ENCODE measurements at places on chromosomes 5 and 9.
A peak's percentile ranks its signal among the peaks of the same experiment; 100 is the strongest.

- no peak for DNase-seq
Observed at GRCh38 chr5:10518347-10518746, 45.5 kb upstream of the ANKRD33B start.

GRCh38 chr5:65307931-65308330, 173.8 kb downstream of the ADAMTS6 start:
- no peak for DNase-seq

DNA sequence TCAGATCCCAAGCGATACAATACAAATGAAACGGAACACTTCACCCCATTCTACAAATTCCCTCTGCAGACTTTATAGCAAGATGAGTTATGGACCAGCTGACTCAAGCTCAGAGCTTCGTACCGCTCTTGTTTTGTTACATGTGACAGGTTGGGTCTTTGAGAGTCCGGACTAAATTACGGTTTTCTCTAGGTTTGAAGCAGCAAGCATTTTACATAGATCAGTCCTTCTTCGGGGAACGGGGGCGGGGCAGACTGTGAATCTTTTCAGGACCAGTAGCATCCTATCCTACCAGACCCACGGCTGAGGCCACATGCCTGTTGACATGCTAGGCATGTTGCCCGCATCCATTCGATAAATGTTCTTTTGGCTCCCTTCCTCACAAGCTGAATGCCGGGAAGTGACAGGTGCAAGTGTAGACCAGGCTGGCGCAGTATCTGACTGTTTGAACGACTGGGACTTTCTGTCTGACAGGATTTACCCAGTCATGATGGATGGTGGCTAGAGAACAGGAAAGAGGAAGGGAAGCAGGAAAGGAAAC, 811.0 kb upstream of the GRAMD2B start:
- no peak for DNase-seq

DNA sequence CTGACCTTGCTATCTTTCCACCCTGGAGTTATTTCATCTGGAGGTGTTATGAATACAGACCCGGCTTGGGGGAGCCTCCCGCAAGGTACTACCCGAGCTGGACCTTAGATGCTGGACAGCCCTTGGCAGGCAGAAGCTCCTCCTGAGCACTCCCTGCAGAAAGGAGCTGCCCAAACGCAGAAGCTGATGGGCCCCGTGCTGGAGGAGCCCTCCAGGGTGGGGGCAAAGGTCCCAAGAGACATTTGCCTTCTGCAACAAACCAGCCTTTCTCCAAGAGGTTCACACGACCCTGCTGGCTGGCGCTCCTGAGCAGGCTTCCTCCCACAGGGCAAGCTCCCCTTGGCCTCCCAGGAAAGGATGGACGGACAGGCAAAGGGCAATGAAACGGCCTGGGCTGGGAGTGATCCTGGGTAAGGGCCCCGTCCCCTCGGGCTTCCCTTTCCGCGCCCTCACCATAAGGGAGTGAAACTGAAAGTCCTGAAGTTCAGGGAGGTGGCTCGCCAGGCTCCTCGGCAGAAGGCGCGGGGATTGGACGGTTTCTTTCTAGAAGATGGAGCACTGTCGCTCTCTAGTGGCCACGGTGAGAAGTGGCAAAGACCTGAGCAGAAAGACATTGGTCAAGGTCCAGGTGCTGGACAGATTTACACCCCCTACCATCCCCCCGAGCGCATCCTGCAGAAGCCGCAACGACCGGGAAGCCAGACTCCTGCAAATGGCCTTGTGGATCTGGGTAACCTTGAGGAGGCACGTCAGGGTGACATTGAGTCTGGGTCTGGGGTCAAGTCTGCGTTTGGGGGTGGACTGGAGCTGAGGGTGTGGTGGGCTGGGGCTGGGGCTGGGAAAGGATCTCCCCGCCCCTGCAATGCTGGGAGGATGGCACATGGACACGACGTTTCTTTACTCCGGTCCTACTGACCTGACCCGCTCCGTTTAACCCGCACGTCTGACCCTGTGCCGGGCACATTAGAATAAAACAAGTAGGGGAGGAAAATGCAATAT, 56.4 kb downstream of the NEURL1B start:
- DNase-seq: peak; percentile 61

- no peak for DNase-seq
Observed at GRCh38 chr5:24714746-24715145, 70.0 kb upstream of the CDH10 start.

DNA sequence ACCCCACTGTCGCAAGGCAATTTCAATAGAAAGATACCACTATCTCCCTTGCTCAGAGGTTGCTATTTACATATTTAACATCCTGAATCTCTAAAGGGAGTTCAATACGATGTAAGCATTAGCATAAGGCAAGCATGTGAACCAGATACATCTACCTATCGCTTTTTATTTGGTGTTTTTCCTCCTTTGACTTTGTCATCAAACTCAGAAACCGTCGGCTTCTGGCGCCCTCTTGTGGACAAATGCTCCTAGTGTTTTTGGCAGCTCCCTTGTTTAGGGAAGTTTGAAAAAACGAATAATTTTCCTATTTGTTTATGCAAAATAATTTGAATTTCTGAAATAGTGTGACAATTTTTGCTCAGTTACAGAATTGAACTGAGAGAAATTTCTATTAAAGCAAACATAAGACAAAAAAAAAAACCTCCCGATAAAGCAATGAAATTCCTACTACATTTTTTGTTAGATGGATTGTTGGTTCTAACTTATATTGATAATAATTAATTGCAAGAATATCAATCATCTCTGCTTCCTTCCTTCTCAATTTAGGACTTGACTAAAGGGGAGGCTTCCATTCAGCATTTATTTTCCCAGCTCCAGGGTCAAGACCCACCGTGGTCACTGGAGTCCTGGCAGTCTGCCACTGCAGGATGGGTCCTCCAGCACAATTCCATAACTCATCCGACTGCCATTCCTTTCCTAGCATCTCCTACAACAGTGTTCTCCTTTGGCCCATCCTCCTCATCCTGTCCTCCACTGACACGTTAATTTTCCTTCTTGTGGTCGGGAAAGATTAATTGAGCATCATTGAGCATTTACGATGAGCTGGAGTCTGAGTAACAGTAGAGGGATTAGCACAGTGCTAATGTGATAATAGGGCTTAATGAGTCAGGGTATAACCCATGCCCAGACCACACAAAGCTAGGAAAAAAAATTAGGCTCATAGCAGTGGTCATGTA, 131.8 kb upstream of the CHD1 start:
- DNase-seq: peak; percentile 21

DNA sequence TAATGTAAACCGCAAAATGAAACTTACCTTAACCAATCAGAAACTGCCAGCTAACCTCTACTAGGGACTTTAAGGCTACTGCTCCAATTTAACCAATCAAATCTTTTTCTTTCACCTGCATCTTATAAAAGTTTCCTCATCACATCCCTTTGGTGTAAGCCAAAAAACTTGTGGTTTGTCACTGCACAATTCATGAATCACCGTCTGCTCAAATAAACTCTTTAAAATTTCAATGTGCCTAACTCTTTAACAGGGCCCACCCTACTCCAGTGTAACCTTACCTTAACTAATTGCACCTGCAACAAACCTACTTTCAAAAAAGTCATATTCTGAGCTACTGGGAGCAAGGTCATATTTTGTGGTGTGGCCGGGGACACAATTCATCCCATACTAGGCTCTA, 172.2 kb upstream of the GRAMD2B start:
- DNase-seq: no peak

GRCh38 chr9:16832101-16832500, 38.4 kb downstream of the BNC2 start:
- DNase-seq: no peak

- DNase-seq: no peak
Observed at GRCh38 chr9:122225312-122226141, 3.2 kb downstream of the LHX6 start.

DNA sequence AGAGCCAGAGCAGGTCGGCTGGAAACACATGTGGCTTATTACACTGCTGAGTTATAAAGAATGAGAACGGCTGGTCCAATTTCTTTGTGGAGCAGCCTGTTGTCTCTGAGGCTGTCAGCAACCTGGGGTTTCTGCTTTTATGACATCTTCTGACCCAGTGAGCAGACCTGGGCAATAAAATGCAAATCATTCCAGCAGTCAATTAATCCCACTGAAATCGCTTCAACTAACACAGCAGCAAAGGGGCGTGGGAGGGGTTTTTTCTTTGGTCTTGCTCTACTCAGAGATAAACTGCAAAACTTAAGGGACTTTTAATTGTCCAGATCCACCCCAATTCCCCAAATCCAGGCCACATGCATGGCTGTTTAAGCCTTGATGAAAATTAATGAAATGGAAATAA, 215.7 kb downstream of the SLIT3 start:
- no peak for DNase-seq

DNA sequence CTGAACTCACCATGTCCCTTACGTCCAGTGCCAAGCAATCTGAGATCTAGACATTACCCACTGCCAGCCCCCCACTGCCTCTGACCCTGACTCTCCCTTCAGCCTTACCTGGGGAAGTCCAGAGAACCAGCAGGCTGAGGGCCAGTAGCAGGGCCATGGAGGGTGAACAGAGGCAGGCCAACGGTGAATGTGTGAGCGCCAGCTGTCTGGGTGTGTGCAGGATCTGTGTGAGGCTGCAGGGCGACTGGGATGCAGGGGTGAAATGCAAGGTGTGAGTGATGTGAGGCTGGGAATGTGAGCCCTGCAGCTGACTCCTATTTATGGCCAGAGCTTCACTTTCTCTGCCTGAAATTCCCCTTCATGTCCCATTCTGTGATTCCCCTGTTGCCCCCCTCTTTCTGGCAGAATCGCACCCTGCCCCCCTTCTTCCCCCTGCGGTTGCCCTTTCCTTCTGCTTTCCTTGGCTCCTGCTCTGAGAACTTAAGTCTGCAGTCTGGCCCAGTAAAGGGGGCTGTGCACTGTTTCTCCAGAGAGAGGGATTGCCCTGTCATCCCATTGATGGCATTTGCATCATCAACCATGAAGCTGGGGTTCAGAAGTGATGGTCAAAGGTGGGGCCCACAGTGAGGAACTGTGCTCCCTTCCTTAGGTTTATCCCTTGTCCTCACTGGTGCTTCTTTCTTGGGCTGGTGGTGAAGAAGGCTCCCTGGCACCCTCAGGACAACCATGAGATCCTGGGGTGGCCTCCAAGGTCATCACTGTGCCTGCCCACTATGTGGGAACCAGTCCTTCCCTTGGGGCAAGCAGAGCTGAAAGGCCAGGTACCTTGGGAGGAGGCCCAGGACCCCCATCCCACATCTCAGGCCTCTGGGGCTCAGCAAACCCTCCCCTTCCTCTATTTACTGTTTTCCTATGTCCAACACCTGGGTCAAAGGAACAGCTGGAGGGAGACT, at the start of gene CCL19:
CCL19 (minus strand) TSS at position 294 of the 953 bp plus-strand sequence; CDS start at position 157, 137 bp downstream.
- DNase-seq: no peak

- no peak for DNase-seq
Observed at GRCh38 chr9:130523921-130524320, 55.5 kb upstream of the FUBP3 start.

DNA sequence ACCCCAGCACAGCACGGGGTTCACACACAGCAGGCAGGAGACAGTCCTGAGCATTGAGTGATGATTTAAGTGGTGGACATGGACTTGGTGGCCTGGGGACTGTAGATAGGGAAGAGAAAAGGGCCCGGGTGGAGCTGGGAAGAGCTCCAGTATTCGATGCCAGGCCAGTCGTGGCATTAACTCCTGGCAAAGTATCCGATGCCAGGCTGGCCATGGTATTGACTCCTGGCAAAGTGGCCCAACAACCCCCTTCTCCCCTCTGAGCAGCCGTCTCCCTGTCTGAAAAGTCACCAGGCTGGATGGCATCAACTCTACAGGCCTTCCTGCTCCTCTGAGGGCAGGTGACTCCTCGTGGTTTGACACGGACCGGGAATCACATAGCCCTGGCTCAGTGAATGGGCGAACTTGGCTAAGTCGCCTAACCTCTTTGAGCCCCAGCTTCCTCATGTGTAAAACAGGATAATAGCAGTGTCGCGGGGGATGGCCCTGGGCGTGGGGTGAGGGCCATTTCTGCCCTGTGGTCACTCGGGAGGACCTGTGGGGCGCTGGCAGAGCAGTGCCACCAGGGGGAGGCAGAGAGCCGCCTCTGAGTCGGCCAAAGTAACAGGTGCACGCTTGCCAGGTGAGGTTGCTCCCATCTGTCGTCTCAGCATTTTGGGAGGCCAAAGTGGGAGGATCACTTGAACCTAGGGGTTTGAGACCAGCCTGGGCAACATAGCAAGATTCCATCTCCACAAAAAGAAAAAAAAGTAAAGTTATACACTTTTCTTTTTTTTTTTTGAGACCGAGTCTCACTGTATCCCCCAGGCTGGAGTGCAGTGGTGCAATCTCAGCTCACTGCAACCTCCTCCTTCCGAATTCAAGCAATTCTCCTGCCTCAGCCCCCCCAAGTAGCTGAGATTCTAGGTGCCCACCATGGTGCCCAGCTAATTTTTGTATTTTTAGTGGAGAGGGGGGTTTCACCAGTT, 5.7 kb upstream of the SEC16A start:
- peak; percentile 44 for DNase-seq

GRCh38 chr9:94005272-94005901, 50.2 kb upstream of the BARX1 start:
- no peak for DNase-seq

- no peak for DNase-seq
Observed at GRCh38 chr9:104269996-104270963, 176.2 kb downstream of the SMC2 start.

- DNase-seq: no peak
Observed at GRCh38 chr5:78221964-78222451, 72.5 kb downstream of the AP3B1 start.

DNA sequence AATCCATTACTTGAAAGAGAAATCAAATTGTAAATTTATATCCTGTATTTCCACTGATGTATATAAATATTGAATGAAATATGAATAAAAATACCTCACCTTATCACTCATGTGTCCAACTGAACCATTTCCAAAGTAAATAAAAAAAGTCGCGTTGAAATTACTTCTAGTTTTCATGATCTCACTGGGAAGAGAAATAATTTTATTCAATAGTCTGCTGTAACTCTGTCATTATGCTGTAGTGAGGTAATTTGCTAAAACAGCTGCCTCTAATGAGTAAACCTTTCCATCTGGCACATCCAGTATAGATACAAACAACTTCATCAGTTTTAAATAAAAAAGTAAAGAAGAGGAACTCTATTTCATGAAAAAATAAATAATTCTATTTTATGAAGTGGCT, 611.5 kb downstream of the ZNF608 start:
- no peak for DNase-seq

Data from C1 segment of cervical spinal cord (tissue), 14 donors.